ENCODE measurements at places on chromosomes 2 and 18. TPM values are rescaled to one million over a fixed set of nuclear protein-coding genes. Genes with fewer than 3 reads are reported as not detected.

The CD8B2 gene
- not detected for total RNA-seq

DNA sequence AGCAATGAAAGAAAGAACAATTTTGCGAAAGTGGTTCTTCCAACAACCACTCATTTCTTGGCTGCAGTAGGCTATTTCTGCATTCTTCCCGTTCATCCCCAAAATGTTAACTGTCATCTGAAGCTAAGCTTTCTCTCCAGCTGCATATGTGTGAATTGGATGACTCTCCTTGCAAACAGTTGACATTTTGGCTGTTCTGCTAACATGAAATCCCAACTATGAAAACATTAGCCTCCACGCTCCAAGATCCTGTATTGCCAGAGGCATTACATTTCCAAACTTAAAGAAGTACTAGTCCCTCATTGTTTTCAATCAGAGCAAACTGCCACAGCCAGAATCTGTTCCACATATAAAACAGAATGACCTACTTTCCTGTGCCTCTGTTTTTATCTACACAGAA, 88.5 kb downstream of the TGIF1 start:
- H3K4me1 ChIP-seq = no peaks in the 10 kb centered on the region
- no peak overlapping the region for H3K27ac ChIP-seq
- no peak overlapping the region for H3K4me3 ChIP-seq
- no peaks in the 10 kb centered on the region for H3K27me3 ChIP-seq

DNA sequence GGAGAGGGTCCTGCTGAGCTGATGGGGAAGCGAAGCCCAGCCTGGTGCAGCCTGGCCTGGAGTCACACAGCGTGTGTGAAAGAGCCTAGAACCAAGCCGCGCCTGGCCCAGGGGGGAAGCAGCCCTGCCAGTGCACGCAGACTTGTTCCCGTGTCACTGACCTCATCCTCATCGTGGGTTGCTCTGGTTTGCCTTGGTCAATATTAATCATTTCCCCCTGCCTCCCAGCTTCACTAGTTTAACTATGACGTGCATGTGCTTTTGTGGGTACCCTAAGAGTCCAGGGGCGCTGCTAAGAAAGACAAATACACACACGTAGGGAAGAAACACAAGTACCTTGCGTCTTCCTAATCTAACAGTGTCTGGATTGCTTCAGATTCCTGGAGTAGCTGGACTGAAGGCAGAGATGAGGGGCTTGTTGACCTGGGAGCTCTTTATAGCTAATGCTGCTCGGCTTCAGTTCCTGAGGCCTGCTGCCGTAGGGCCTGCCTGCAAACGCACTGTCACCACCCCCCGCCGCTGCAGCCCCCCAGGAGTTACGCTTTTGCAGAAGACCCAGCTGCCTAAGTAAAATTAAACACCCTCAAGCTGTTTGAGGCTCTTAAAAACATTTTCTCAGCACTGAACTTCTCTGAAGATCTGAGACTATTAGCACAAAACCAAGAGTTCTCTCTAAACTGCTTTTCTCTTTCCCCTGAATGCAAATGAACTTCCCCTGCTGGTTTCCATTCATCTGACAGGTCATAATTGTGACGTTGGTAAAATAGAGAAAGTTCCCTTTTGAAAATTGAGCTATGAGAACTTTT, 159.2 kb downstream of the FAM210A start:
- H3K27me3 ChIP-seq = no peaks in the 10 kb centered on the region
- H3K4me3 ChIP-seq = no peak overlapping the region
- no peaks in the 10 kb centered on the region for H3K36me3 ChIP-seq
- peak overlapping the region; percentile 50 for H3K27ac ChIP-seq
- peaks cover 35% of the 10 kb centered on the region for H3K4me1 ChIP-seq

GRCh38 chr2:223433461-223433860, 168.7 kb downstream of the SCG2 start:
- no peak for DNase-seq
- no peaks in the 10 kb centered on the region for H3K36me3 ChIP-seq

DNA sequence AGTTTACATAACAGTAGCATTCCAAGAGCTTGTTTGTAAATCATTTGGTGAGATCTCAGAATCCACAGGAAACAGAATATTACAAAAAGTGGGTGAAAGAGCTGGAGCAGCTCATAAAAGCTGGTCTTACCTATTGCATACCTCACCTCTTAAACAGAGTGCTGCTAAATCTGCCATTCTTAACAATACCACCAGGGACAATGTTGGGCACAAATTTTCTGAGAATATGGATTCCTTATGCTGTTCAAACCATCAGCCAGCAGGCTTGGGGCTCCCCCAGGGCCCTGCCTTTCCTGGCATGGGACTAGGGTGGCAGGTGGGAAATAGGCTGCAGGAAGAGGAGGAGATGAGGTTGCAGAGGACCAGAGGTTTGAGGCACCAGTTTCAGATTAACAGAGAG, 55.6 kb downstream of the TGFA start:
- no peak overlapping the region for H3K27ac ChIP-seq
- H3K4me3 ChIP-seq = no peak overlapping the region
- H3K4me1 ChIP-seq = no peaks in the 10 kb centered on the region
- H3K36me3 ChIP-seq = no peaks in the 10 kb centered on the region
- no peak for DNase-seq
- no peaks in the 10 kb centered on the region for H3K27me3 ChIP-seq

DNA sequence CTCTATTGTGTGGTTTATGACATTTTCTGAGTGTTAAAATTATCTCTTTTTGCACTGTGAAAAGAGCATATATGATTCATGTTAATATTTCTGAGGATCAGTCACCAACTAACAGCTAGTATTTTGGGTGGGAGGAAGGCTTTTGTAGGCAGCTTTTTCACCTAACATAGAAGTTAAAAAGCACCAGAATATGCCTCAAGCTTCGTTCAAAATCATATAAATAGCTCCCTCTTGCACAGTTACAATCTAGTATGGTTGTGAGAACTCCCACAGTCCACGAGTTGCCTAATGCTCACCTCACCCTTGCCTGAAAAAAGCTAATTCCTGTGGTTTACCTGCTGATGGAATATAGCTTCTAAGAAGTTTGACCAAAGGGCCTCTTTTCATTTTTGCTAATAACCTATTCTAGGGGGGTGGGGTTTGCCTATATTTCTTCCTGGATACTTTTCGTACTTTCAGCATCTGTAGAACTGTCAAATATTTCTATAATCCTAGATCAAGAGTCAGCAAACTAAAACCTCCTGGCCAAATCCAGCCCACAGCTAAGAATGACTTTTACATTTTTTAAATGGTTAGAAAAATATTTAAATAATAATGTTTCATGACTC, 167.1 kb upstream of the FOSL2 start:
- H3K27ac ChIP-seq = no peak overlapping the region
- H3K4me1 ChIP-seq = peaks cover 11% of the 10 kb centered on the region
- no peak overlapping the region for H3K4me3 ChIP-seq
- H3K36me3 ChIP-seq = no peaks in the 10 kb centered on the region

DNA sequence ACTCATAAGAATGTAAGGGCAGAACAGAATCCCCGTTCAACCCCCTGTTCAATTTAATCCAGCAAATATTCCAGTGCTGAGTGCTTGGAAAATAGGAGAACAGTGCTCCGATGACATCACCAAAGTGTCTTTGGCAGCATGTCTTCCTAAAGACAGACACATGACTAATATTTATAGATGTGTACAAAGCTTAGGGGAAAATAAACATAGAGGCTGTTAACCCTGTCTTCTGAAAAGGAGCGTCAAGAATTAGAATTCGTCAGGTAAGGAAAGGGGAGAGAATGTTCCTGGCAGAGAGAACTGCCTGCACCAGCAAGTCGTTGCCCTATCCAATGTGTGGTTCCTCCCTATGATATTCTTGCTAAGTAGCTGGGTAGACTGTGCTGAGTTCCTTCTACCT, 72.7 kb downstream of the PLB1 start:
- no peak overlapping the region for H3K27ac ChIP-seq
- no peak for DNase-seq
- no peaks in the 10 kb centered on the region for H3K36me3 ChIP-seq
- H3K4me1 ChIP-seq = peaks cover 5% of the 10 kb centered on the region
- no peak overlapping the region for H3K4me3 ChIP-seq

GRCh38 chr2:177692042-177692782, 299.6 kb downstream of the AGPS start:
- no peaks in the 10 kb centered on the region for H3K27me3 ChIP-seq
- H3K4me3 ChIP-seq = no peak overlapping the region
- no peak overlapping the region for H3K27ac ChIP-seq
- no peaks in the 10 kb centered on the region for H3K4me1 ChIP-seq
- no peak for DNase-seq

- H3K36me3 ChIP-seq = no peaks in the 10 kb centered on the region
- H3K4me3 ChIP-seq = no peak overlapping the region
- no peak overlapping the region for H3K27ac ChIP-seq
- H3K4me1 ChIP-seq = peaks cover 18% of the 10 kb centered on the region
- H3K27me3 ChIP-seq = no peaks in the 10 kb centered on the region
- DNase-seq = peak; percentile 75
Measured at GRCh38 chr2:86372133-86372532, 34.7 kb upstream of the REEP1 start.

- no peaks in the 10 kb centered on the region for H3K27me3 ChIP-seq
- no peaks in the 10 kb centered on the region for H3K36me3 ChIP-seq
- DNase-seq = peak; percentile 64
- H3K27ac ChIP-seq = no peak overlapping the region
- peaks cover 38% of the 10 kb centered on the region for H3K4me1 ChIP-seq
Measured at GRCh38 chr18:22344445-22344844, 73.3 kb downstream of the CTAGE1 start.

The RAB27B gene
- total RNA-seq = 2.5 TPM

DNA sequence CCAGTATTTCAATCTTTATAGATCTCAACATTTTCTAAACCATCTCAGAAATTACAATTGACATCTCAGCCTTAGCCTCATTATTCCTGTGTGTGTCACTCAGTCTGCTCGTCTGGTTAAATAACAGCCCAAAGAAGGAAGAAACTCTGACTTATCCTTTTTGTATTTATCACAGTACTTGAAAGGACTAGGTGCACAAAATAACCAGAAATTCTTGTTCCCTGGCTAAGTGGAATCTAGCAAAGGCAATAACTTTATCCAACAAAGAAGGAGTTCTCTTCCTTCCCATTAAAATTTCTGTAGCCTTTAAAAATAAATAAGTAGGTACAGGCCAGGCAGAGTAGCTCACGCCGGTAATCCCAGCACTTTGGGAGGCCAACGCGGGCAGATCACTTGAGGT, 139.9 kb upstream of the PID1 start:
- H3K27me3 ChIP-seq = no peaks in the 10 kb centered on the region
- no peaks in the 10 kb centered on the region for H3K36me3 ChIP-seq
- no peak for DNase-seq
- peak overlapping the region; percentile 71 for H3K27ac ChIP-seq

DNA sequence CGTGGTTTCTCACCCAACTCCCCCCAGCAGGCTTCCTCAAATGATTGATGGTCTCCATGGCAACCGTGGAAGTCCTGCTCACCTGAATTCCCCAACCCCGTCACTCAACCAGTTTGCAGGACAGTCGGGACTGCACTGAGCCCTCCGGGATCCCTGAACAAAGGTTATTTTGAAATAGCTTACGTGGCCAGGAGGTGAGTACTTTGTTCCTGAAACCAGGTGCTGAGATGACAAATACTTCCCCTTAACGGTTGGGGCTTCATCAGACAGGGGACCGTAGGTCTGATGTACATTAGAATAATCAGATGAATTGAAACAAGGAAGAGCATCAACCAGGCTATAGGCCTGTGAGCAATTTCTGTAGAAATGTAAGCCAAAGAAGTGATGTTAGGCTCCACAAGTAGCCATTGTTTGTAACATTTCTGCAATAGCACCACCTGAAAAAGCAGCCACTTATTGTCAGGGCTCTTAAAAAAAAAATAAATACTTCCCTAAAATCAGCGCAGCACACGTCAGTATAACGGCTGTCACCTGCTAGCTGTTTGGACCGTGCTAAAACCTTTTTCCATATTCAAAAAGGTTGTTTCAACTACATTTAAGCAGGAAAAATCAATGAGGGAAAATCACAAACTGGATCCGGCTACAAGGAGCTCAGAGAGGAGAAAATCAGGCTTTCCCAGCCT, 206.4 kb upstream of the ID2 start:
- H3K4me1 ChIP-seq = no peaks in the 10 kb centered on the region
- no peaks in the 10 kb centered on the region for H3K36me3 ChIP-seq
- H3K27me3 ChIP-seq = no peaks in the 10 kb centered on the region
- no peak overlapping the region for H3K4me3 ChIP-seq
- no peak overlapping the region for H3K27ac ChIP-seq

GRCh38 chr2:235570966-235571692, 77.3 kb downstream of the AGAP1 start:
- H3K36me3 ChIP-seq = peaks cover 8% of the 10 kb centered on the region
- no peak overlapping the region for H3K27ac ChIP-seq
- peaks cover 4% of the 10 kb centered on the region for H3K4me1 ChIP-seq
- H3K4me3 ChIP-seq = no peak overlapping the region

DNA sequence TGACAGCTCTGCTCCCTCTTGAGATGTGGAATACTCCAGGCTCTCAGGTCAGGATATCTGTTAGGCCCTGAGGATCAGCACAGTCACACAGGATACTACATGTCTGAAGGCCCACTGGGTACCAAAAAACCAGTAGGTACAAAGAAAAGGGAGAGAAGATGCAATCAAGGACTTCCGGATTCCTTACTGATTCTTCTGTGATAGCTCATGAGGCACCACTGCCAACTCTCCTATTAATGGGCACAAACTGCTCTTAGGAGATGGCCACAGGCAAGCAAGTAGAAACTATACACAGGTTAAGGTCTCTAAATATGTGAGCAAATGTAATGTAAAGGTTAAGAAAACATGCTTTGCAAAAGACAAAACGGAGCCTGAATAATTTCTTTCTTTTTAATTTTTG, 3.5 kb downstream of the TMEM127 start:
- peaks cover 17% of the 10 kb centered on the region for H3K36me3 ChIP-seq
- H3K4me1 ChIP-seq = peaks cover 74% of the 10 kb centered on the region
- H3K4me3 ChIP-seq = no peak overlapping the region
- DNase-seq = no peak
- H3K27ac ChIP-seq = no peak overlapping the region

The ERMN gene
- total RNA-seq = not detected

GRCh38 chr2:17918789-17919188, 40.3 kb downstream of the KCNS3 start:
- no peaks in the 10 kb centered on the region for H3K36me3 ChIP-seq
- no peak for DNase-seq
- no peak overlapping the region for H3K4me3 ChIP-seq
- no peaks in the 10 kb centered on the region for H3K4me1 ChIP-seq
- no peak overlapping the region for H3K27ac ChIP-seq
- H3K27me3 ChIP-seq = no peaks in the 10 kb centered on the region

DNA sequence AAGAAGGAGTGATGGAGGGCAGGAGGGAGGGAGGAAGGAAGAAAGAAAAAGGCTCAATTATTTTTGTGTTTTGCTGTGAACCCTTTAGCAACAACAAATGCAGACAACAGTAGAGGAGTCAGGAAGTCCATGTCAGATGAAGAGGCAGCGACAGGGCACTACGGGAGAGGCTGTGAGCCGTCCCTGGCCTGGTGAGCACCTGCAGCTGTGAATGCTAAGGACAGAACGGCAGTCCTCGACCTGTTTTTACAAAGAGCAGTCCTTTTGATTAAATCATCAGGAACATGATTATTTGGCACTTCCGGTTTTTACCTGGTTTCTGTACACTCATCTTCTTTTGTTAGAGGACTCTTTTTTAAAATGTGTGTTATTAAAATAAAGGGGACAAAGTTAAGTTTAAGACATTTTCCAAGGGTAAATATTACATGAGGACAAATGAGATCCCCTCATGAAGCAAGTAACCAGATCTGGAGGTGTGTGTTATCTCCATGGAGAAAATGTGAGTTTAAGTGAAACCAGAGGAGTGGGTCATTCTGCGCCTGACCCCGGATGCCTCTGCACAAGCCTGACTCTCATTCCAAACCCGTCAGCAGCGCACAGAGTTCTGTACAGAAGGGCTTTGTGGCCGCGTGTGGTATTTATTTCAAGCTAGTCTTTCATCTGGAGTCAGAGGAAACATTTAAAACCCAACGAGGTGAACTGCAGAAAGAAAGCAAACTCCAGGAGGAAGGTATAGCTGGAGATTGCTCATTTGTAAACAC, 492.5 kb downstream of the SOX11 start:
- H3K27ac ChIP-seq = no peak overlapping the region
- no peak overlapping the region for H3K4me3 ChIP-seq
- H3K36me3 ChIP-seq = no peaks in the 10 kb centered on the region
- no peaks in the 10 kb centered on the region for H3K4me1 ChIP-seq
- H3K27me3 ChIP-seq = no peaks in the 10 kb centered on the region

Measured in esophagus muscularis mucosa (tissue), 4 donors.